ENCODE measurements at places on chromosomes 4 and X.

DNA sequence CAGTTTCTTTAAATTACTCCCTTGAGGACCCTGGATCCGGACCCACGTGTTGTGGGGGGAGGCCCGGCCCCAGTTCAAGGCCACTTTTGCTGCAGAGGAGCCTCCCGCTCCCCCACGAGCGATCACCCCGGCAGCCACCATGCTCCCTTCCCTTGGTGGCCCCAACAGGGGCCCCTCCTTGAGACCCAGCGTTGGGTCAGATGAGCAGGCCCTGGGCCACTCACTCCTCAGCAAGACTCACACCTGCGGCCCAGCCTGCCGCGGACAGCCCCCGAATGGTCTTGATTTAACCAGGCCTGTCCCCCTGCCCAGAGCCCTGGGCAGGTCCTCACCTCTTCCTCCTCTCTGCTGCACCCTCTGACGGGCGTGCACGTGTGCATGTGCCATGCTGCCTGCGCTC is 4.3 kb downstream of the CPLX1 start:
- no peak for DNase-seq

- no peak for DNase-seq
These were observed 146.3 kb downstream of the ZNF674 start for GRCh38 chrX:46398874-46399273.

GRCh38 chrX:1093121-1093520 is 119.3 kb downstream of the CRLF2 start:
- DNase-seq = peak; percentile 3

- DNase-seq = no peak
These were observed 73.3 kb downstream of the OR13H1 start for GRCh38 chrX:131617182-131617581.

DNA sequence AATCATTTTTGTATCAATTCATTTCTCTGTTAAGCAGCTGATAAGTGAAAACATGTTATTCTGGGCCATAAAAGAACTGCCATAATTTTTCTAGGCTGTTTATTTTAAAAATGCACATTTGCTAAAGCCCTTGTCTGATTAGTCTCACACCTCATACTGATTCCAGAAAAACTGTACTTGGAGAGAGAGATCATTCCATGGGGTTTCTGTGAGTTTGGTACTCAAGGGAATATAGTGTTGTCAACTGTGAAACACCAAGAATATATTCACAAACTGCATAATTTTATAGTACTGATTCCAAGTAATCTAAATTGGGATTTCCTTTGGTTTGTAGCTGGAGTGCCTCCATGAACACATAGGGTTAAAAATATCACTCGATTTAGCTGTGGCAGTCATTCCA is 547.6 kb downstream of the RPA4 start:
- no peak for DNase-seq

- DNase-seq = no peak
These were observed 4.6 kb upstream of the HAUS3 start for GRCh38 chr4:2246384-2247127.

DNA sequence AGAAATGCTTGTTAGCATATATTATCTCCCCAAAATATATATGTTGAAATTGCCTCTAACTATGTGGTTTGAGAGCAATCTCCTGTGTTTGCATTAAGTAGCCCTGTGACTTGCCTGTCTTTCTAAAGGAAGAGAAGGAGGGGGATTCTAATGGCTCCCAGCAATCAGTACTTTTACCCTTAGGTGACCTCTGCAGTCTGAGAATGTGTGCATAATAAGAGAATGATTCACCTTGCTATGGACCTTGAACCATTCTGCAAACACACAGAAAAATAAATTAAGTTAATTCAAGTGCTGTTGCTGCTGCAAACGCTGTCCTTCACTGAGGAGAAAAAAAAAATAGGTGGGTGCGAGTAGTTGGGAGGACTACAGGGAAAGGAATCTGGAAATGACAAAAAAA is 322.2 kb downstream of the IQCM start:
- DNase-seq = no peak

DNA sequence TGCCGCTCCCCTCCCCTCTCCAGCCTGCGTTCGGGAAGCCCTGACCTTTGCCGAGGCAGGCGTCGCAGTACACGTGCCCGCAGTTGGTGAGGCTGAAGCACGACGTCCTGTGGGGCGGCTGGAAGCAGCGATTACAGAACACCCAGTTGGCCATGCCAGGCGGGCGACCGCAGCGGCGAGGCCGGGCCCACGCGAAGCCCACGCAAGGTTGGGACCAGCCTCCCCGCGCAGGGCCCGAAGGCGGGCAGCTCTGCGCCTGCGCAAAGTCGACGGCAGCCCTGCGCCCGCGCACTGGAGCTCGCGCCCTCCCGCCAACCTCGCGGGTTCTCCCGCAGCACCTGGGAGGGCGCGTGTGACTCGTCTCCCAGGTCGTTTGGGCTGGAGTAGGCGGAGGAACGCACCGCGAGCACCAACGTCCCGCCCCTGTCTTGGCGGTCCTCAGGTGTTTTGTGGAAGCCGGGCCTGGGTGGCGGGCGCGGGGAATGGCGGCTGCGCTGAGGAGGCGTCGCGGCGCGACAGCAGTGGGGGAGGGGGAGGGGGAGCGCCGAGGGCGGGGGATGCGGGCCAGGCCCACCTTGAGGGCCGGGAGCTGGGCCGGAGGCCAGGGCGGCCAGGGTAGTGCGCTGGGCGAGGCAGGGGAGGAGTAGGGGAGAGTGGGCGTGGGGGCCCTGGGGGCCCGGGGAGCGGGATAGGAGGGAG is at the start of gene RNF212:
RNF212 (minus strand) TSS at position 254 of the 699 bp plus-strand sequence; CDS start at position 154, 100 bp downstream.
- peak; percentile 30 for DNase-seq

GRCh38 chrX:134004084-134004483 is 18.7 kb upstream of the GPC3 start:
- DNase-seq = no peak

DNA sequence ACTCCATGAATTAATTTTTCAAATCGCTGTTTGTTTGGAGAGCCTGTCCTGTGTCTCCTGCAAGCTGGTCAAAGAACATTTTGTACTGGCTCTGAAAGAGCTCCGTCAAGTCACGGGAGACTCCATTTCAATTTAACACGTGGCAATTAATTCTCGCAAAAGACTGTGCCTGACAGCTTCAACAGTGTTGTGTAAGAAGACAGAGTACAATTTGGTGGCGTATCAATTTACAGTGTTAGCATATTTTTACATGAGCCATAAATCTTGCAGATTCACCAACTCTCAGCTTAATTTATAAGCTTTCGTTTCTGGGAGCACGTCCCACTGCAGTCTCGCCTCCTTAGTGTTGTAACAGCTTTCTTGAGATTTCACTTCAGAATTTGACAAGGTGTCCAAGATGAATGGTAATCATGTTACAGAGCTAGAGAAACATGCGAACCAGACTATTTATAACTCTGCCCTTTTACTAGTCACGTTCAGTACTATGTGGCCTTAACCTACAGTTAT is 70.8 kb downstream of the RWDD4 start:
- no peak for DNase-seq

DNA sequence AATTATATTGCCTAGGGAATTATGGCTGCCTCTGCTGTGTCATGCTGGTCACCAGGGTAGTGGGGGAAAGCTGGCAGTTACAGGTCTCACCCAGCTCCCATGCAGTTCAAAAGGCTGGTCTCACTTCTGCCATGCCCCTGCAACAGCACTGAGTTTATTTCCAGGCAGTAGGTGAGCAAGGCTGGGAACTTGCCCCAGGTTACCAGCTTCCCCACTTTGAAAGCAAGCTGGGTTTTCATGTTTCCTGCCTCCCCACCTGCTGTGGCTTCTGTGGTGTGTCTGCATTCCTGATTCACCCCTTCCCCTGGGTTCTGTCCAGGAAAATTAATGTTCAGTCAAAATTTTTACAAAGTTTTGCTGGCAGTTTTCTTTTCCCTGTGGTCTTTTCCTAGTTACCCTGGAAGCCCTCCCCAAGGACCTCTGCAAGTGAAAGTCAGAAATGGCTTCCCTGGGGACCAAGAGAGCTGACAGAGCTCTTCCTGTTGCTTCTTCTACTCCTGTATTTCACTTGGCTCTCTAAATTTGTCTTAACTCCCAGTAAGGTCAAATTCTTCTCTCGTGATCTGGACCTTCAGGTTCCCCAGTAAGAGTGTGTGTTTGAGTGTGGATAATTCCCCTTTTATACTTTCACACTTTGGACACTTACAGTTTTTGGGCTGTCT is 58.5 kb upstream of the AGTR2 start:
- DNase-seq = no peak

DNA sequence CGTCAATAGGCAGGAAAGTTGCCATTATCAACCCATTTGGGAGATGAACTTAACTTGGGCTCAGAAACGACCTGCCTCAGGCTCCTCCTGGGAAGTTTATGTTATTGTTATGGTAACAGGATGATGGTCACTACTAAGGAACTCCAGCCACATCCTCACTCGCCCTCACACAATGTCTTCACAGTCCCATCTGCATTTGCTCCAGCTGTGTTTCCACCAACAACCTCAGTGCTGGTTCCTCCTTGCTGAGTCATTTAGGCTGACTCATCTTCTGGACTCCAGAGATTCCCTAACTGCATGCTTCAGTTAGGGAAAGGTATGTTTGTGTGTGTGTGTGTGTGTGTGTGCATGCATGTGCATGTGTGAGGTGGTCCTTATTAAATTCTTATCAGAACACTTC is 293.4 kb upstream of the BOD1L1 start:
- no peak for DNase-seq

GRCh38 chr4:71167083-71167482 is 171.7 kb upstream of the SLC4A4 start:
- DNase-seq = no peak

GRCh38 chrX:118239178-118239870 is 106.6 kb upstream of the WDR44 start:
- no peak for DNase-seq

Measured in activated CD8-positive, alpha-beta memory T cell treated with anti-CD3 and anti-CD28 coated beads for 1 hour (primary cell).